HTR-8/SVneo (cell line): ENCODE measurements at places on chromosomes 6 and 20.

GRCh38 chr20:57443349-57444265, 52.4 kb downstream of the RBM38 start:
- no peak for DNase-seq

GRCh38 chr6:119584088-119584487, 234.5 kb upstream of the MAN1A1 start:
- no peak for DNase-seq

DNA sequence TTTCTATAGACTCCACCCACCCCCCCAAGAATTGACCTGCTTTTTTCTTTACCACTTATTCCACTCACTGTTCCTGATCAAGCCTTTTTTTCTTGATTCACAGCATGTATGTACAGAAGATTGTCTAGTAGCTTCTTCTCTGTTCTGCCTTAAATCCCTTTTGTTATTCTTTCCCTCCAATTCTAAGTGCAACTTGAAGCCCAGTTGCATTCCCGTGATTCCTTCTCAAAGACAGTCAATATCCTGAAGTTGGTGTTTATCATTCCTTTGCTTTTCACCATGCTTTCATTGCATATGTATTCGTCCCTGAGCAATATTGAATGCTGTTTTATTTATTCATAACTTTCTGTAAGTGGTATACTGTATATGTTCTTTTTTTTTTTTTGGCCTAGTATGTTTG, 21.0 kb downstream of the XRN2 start:
- DNase-seq = no peak

GRCh38 chr20:5908981-5909380, 41.4 kb downstream of the TRMT6 start:
- no peak for DNase-seq

GRCh38 chr6:80186082-80186481, 79.6 kb downstream of the BCKDHB start:
- no peak for DNase-seq

DNA sequence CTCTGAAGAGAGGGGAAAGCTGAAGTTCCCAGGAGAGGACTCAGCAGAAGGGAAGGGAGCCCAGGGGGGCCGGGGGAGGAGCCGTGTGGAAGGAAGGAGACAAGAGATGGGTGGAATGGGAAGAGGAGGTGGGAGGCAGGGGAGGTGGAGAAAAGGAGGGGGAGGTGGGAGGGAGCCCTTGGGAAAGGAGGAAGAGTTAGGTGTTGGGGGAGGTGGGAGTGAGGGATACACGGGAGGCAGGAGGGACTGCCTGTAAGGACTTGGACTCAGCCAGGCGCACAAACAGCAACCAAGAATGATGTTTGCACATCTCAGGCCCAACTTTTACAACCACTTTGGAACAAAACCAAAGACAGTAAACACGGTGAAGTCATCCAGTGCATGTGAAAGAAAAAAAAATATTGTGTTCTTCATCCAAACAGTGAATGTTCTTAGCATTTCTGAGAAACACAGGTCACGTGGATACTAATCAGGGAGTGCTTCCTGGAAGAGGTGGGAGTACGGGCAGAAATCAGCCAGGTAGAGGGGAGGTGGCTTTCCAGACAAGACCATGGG, 17.4 kb upstream of the LSM14B start:
- no peak for DNase-seq

DNA sequence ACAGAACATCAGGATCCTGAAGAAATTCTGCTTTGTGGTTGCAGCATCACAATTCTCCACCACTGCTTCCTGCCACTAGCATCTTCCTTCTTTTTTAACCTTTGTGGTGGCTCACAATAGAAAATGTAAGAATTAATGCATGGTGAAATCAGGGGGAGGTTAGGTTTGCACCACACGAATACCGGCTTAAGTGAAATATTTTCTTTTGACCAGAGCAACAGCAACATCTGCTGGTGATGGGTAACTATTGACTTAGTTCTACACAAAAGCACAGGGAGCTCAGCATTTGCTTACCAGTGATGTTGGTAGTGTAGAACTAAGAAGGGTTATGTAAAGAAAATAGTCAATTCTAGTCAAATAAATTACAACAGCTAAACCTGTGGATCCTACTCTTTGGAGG, 280.5 kb downstream of the SYNE1 start:
- DNase-seq = peak; percentile 12

DNA sequence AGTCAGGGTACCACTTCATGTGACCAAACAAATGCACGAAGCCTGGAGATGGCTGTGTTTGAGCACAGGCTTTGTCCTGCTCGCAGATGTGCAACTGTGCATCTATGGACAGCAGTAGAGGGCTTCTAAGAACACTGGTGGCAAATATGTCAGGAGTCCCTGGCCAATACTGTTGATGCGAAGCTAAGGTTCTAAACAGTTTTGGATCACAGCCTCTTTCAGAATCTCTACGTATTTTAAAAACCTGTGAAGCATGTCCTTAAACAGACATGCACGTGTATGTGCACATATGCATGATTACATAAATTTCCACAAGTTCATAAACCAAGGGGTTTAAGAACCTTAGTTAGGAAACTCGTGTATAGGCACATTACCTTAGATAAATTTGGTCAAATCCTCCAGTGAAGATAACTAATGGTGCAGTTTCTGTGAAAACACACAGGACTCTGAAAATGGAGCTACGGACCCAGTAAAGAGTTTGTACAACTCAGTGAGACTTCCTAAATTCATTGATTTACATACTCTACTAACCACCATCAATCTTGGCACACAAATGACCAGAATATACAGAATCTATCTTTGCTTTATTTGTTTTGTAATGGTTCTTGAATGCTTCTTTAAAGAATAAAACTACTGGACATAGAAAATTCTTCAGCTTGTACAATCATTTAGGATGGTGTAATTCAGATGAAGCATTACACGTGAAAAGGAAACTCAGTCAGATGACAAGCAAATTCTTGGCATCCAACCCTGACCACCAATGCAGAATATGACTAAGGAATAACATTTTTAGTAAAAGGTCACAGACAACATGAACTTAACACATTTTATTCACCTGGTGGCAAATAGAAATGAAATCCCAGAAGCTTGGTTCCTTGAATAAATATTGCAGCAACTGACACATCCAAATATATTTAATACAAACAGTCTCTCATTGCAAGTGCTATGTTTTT, 27.4 kb downstream of the KCNQ5 start:
- peak; percentile 6 for DNase-seq

DNA sequence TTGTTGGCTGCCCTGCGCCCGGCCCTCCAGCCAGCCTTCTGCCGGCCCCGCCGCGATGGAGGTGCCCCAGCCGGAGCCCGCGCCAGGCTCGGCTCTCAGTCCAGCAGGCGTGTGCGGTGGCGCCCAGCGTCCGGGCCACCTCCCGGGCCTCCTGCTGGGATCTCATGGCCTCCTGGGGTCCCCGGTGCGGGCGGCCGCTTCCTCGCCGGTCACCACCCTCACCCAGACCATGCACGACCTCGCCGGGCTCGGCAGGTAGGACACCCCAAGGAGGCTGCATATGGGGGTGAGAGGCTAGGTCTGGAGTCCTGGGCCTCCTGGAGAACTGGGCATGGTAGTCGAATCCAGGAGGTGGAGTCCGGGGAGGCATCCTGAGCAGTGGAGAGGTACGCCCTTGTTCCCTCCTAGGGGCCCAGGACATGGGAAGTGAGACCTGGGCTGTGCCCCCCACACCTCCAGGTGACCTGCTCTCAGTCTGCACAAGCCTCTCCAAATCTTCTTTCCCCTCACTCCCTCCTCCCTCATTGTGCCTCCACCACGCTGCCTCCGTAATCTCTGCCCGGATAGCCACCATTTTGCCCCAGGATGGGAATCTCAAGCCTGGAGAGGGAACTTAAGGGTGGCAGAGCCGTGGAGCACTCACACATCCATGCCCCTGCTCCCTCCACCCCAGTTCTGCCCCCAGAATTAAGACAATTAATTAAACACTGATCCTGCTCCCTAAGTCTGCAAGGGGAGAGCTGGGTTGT, 541 bp downstream of the CDC25B start:
- no peak for DNase-seq

GRCh38 chr6:101085327-101085726, 204.2 kb upstream of the ASCC3 start:
- no peak for DNase-seq

GRCh38 chr6:151060766-151061531, 178.8 kb upstream of the AKAP12 start:
- DNase-seq = no peak

GRCh38 chr6:106182455-106182854, 96.3 kb downstream of the PRDM1 start:
- DNase-seq = no peak

DNA sequence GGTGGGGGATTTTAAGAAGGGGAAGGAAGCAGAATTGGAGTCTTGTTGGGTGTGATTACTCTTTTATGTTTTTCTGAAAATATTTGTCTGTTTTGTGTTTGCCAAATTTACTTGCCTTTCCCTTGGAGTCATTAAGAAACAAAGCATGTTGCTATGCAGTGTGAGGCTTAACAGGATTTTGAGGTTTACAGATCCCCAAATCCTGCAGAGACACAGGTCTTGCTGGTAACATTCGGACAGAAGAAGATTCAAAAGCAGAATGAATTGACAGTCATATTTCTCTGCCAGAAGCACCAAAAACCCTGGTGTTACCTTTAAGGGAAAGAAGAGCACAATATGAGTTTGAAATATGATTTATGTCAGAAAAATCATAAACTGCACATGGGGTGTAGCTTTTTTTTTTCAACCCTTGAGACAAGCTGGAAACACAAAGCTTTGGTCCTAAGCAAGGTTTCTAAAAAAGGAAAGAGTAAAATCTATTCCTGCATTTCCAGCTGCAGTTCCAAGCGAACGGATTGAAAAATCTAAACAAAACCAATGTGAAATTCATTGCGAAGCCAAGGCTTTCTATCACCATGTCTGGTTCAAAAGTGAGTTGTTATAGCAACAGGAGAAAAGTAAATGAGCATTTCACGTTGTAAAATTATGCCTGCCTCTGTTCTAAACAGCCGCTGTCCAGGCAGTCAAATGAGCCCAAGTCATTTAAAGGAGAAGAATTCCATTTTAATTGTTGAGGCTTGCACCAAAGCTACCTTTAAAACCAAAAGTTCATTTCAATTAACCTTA, 358.9 kb upstream of the SASH1 start:
- DNase-seq = no peak

- DNase-seq = peak; percentile 31
Observed at GRCh38 chr6:52284131-52284459, 447 bp downstream of the MCM3 start.

GRCh38 chr6:16146527-16146955, 17.7 kb downstream of the MYLIP start:
- DNase-seq = no peak

DNA sequence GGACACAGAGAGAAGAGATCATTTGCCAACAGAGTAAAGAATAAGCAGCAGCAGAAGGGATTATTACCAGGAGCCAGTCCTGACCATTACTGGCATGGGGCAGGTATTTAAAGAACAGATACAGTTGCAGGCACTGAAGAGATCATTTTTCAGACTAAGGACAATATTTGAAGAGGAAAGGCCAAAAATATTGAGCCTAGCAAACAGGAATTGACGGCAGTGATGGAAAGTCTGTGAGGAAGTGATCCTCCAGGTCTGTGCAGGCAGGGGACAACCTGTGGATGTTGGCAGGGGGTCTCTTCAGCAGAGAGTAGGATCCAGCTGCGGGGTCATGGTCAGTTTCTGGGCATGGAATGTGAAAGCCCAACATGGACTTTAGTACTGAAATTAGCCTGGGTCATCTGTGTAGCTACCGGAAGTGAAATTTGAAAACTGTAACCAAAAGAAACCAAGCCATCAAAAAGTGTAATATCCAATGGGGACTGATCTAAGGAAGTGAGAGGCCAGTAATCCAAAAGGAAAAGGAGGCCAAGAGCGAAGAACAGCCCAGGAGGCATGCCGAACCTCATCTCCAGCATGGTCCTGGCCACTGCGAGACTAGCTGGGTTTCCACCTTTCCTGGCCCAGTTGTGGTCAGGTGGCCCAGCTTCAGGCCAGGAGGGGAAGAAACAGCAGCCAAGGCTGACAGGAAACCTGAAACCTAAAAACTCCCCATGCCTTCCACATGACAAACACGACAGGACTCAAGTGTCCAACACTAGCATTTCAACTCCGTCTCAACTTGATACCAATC, 115.1 kb upstream of the TNFAIP3 start:
- no peak for DNase-seq

- DNase-seq = no peak
Observed at GRCh38 chr6:32867022-32867477, 13.1 kb downstream of the PSMB9 start.

DNA sequence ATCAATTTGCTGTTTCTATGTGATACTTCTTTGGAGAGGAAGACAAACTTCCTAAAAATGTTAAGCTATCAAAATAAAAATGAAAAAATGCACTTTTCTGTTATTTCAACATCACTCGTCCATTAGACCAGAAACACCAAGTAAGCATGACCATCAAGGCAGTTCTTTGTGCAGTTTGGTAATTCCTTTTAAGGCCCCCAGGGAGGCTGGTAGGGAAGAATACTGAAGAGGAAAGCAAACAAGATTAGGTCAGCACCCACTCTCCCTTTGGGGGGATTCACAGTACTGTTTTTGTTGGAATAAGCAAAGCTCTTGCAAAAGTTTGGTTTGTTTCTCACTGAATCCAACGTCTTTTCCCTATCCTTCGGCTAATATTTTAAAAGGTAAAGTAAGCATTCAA, 206.8 kb upstream of the SLC35B3 start:
- no peak for DNase-seq

- DNase-seq = no peak
Observed at GRCh38 chr20:7196481-7196880, 429.0 kb downstream of the BMP2 start.

DNA sequence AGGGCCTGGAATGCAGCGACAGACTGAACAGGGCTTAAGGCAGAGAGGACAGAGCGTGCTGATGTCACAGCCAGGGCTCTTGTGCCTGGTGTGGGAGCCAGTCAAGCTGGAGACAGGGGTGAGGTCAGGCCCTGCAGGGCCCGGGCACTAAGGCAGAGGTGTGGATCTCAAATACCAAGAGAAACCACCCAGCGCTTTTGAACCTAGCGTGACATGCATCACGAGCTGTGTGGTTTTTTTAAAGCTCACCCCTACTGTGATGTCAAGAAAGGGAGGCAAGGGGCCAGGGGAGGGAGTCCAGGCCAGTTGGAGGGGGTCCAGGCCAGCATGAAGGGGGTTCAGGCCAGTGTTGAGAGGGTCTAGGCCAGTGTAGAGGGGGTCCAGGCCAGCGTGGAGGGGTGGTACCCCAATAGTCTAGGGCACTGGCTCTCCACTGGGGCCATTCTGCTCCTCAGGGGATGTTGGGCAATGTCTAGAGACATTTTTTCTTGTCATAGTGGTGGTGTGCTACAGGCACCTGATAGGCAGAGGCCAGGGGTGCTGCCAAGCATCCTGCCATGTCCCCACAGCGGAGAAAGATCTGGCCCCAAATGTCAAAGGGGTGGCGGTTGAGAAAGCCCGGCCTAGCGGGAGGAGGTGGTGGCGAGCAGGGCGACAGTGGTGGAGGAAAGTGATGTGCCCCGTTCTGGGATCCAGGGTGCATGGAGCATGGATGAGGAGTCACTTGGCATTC, 42.6 kb downstream of the RBM38 start:
- DNase-seq = no peak

DNA sequence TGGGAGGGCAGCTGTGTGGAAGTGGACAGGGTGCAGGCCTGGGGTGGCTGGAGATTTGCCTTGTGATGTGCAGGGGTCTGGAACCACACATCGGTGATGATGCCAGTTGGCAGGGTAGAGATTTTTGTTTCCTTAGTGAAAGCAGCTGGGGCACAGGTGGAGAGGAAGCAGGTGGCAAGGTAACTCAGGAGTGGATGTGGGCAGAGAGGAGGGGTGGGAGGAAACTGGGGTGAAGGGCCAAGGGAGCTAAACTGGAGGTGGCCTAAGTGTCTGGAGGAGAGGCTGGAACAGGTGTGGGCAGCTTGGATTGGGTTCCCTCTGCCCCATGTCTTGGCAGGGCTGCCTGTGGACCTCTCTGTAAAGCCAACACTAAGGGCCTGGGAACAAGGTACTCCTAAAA, 4.7 kb upstream of the SCUBE3 start:
- no peak for DNase-seq

GRCh38 chr6:112749673-112750072, 402.5 kb downstream of the RFPL4B start:
- no peak for DNase-seq
